Myocyte (in vitro differentiated cells): ENCODE measurements at places on chromosomes 1 and 21. TPM values are rescaled to one million over a fixed set of nuclear protein-coding genes. Genes with fewer than 3 reads are reported as not detected.
A peak's percentile ranks its signal among the peaks of the same experiment; 100 is the strongest.

- no peak for DNase-seq
These were observed 2.6 kb upstream of the THEMIS2 start for GRCh38 chr1:27869719-27870085.

- DNase-seq, result peak; percentile 1
These were observed 35.2 kb downstream of the GRIK1 start for GRCh38 chr21:29904359-29905282.

Gene SFN
- total RNA-seq, result not detected in 2 replicates

- no peak for DNase-seq
These were observed 2.8 kb downstream of the CD48 start for GRCh38 chr1:160708801-160709200.

Gene INSRR
- total RNA-seq, result 0.05 TPM in 1 of 2 replicates, not detected in the other

DNA sequence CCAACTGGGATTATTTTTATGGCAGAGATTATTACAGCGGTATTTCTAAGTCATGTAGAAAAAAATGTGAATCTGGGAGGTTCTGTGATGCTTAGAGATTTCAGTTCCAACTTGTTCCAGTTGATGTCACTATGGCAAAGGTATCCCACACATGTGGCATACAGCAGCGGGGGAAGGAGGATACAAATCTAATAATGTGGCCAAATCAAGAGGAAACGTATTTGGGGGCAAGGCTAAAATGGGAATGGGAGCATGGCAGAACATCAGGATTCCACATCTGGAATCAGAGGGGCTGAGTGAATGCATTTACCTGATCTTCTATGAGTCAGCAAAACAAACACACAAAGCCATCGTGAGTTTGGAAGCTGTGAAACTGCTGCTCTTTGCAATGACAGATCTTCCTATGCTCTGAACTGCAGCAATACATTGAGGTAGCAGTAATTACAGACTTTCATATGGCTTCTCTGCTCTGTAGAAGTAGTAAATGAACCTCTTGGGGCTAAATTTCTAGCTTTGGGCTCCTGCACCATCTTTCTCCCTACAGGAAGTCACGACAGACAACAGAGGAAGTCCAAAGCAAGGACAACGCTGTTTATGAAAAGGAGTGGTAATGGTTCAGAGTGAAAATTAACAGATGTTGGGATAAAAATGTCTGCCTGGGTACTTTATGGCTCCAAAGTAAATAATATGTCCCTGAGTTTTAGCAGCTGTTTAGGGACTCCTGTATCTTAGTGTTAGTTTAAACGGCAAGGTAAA is 55.5 kb downstream of the GABPA start:
- peak; percentile 55 for DNase-seq

DNA sequence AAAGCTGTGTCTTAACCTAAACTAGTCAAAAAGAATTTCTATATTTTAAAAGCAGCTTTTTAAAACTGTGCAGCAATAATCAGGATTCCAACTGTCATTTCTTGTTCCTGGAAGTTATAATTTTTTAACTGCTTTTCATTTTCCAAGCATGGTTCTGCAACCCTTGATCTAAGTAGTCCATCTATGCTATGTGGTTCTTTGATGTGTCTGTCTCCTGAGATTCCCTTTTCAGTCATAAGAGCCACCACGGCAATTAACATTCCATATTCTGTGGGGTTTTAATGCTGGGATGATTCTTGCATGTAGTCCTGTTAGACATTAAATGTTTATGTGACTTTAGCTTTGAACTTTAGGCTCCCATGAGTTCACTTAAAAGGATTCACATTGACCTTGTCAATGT is 220.4 kb downstream of the TPR start:
- no peak for DNase-seq

DNA sequence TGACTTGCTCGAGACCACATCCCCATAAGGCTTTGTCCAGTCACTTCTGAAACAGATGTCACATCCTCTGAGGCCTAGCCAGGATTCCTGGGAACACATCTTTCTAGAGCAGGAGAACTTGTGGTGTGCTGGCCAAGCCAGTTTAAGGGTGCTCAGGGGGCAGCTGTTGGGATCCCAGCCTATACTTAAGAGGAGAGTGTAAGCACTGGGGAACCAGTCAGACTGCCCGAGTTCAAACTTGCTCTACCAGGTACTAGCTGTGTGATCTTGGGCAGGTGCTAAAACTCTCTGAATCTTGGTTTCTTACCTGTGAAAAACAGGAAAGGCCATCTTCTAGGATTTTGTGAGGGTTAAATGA is 15.6 kb upstream of the LY9 start:
- no peak for DNase-seq

Gene FCGR2B
- total RNA-seq, result not detected in 2 replicates

- peak; percentile 72 for DNase-seq
These were observed 15.7 kb upstream of the RCAN1 start for GRCh38 chr21:34630536-34631143.

Gene FALEC
- not detected in 2 replicates for total RNA-seq
